Progenitor cell of endocrine pancreas (in vitro differentiated cells): ENCODE measurements at places on chromosomes 7 and 10.

GRCh38 chr10:114953047-114953446, 15.1 kb downstream of the TRUB1 start:
- no peak for DNase-seq

- no peak for DNase-seq
These were observed 121.5 kb downstream of the TWIST1 start for GRCh38 chr7:18995811-18996426.

GRCh38 chr7:155216475-155217272, 81.0 kb upstream of the INSIG1 start:
- no peak for DNase-seq

GRCh38 chr10:15990535-15991129, 130.3 kb upstream of the MINDY3 start:
- DNase-seq: no peak
